Stimulated activated naive CD4-positive, alpha-beta T cell treated with Interleukin-2 at 50 U/mL for 16 hours (primary cell): ENCODE measurements at places on chromosomes 1 and 21.

GRCh38 chr1:178543290-178543607 is 30.3 kb downstream of the TEX35 start:
- no peak for DNase-seq

DNA sequence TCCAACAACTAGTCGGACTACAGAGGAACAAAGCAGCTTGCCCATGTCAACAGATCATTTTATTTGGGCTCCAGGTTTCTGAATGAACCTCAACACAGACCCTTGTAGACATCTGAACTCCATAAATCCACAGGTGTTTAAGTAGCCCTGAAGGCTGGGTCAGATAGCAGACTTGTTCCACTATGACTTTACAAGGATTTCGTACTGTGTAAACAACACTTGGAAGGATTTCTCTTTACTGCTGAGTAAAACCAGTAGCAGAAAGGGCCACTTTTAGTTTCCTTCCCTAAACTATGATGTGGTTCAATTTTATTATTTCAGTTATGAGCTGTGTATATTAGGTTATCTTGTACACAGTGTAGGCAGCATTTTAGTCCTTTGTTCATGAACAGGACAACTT is 316.4 kb upstream of the ADGRL2 start:
- no peak for DNase-seq

- DNase-seq, result no peak
Measured at GRCh38 chr1:21232044-21232443, 55.3 kb upstream of the EIF4G3 start.

DNA sequence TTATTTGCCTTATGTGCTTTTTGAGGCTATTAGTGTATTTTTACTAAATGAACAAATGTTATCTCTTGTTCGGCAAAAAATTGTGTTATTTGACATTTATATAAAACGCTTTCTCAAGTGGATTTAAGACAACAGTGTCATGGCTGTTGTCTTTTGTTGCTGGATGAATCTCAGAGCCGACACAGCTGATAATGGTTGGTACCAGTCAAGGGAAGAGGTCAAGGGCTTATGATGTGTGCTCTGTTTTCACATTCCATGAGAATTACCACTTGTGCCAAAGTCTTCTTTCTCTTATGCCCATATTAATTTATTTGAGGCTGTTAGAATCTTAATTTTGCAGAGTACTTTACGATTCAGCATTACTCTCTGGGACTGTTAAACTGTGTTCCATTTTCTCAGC is 17.9 kb upstream of the CD101 start:
- DNase-seq, result no peak
